ENCODE measurements at places on chromosomes 12 and 14.
A peak's percentile ranks its signal among the peaks of the same experiment; 100 is the strongest.

DNA sequence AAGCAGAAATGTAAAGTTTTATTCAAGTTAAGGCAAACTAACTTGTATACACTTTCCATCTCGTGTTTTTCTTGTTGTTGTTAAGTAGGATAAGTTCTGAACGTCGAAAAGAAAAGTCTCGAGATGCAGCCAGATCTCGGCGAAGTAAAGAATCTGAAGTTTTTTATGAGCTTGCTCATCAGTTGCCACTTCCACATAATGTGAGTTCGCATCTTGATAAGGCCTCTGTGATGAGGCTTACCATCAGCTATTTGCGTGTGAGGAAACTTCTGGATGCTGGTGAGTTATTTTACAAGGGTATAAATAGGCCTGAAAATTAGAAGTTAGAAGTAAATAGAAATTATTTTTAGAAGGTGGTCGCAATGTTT lies 25.0 kb downstream of the HIF1A start:
- DNase-seq, result no peak
- no peaks in the 10 kb centered on the region for H3K27me3 ChIP-seq
- peak overlapping the region; percentile 88 for H3K27ac ChIP-seq
- H3K4me3 ChIP-seq, result peak overlapping the region; percentile 64
- H3K4me1 ChIP-seq, result peaks cover 82% of the 10 kb centered on the region

- H3K27me3 ChIP-seq, result no peaks in the 10 kb centered on the region
- peaks cover 72% of the 10 kb centered on the region for H3K36me3 ChIP-seq
- no peaks in the 10 kb centered on the region for H3K4me1 ChIP-seq
- H3K27ac ChIP-seq, result peak overlapping the region; percentile 44
These were observed 26.2 kb upstream of the NPFF start for GRCh38 chr12:53533471-53533870.

GRCh38 chr14:102907980-102908730 lies 14.3 kb upstream of the AMN start:
- H3K36me3 ChIP-seq, result peaks cover 82% of the 10 kb centered on the region
- DNase-seq, result no peak
- peak overlapping the region; percentile 52 for H3K27ac ChIP-seq
- no peak overlapping the region for H3K4me3 ChIP-seq
- H3K27me3 ChIP-seq, result no peaks in the 10 kb centered on the region
- no peaks in the 10 kb centered on the region for H3K4me1 ChIP-seq

GRCh38 chr14:71621276-71621675 lies 311.0 kb upstream of the RGS6 start:
- H3K4me1 ChIP-seq, result peaks cover 6% of the 10 kb centered on the region
- no peak overlapping the region for H3K4me3 ChIP-seq
- no peak for DNase-seq
- H3K27me3 ChIP-seq, result no peaks in the 10 kb centered on the region

GRCh38 chr14:53226553-53226952 lies 73.4 kb upstream of the DDHD1 start:
- no peak overlapping the region for H3K4me3 ChIP-seq
- no peak overlapping the region for H3K27ac ChIP-seq
- DNase-seq, result no peak
- H3K36me3 ChIP-seq, result peaks cover 11% of the 10 kb centered on the region
- H3K4me1 ChIP-seq, result peaks cover 1% of the 10 kb centered on the region

DNA sequence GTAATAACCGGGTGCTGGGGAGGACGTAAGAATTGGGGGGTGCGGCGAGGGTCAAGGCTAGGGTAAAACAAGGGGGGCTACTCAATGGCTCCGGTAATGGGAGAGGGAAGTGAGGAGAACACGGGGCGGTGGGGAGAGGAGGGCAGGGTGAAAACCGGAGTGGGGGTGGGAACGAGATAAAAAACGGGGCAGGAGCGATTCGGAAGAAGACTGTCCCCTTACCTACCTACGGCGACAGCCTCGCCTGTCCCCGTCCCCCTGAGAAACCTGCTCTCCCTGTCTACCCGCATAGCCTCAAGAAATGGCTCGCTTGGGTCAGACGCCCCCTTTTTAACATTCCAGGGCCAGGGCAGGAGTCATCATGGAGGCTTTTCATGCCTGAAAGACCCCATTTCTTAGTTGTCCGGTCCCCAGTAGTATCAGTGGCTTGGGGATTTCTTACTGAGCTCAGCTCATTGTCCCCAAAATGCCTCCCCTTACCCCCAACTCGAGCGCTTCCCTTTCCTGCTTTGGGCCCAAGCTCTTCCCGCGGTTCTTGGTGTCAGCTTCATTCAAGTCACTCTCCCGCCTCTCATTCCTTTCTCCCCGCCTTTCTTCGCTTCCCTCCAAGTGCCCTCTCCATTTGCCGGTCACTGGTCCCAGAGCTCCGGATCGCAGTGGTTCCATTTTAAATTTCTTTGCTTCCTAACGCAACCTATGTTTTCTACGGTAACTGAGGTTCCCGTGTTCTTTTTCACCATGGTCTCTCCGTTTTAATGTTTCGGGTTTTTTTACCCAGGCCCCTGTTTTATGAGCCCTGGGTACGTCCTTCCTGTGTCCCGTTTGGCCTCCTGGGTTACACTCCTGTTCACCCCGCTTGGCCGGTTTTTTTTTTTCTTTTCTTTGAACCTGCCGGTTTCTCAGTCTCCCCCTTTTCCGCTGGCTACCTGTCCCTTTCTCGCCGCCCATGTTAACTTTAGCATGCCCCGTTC lies 1.2 kb upstream of the WSB2 start:
- H3K4me3 ChIP-seq, result peak overlapping the region; percentile 87
- no peaks in the 10 kb centered on the region for H3K27me3 ChIP-seq
- peak; percentile 53 for DNase-seq
- peaks cover 59% of the 10 kb centered on the region for H3K4me1 ChIP-seq
- peak overlapping the region; percentile 94 for H3K27ac ChIP-seq

GRCh38 chr14:77313371-77313770 lies 7.3 kb downstream of the POMT2 start:
- H3K27ac ChIP-seq, result no peak overlapping the region
- no peak overlapping the region for H3K4me3 ChIP-seq

DNA sequence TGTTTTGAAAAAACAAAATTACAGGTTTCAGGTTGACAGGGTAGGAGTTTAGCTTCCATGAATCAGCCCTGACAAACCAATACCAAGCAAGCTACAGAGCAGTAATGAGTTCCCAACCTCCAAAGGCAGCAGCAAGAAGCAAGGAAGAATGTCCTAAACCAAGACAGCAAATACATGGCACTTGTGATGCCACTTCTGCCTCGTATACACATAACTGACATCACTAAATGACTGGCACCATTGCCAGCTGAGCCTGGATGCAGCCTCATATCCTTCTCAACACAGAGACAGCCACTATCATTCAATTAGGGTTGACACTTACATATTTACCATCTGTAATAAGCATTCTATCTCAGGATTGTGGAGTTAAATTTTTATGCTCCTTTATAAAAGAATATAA lies 35.0 kb upstream of the MDM1 start:
- no peak overlapping the region for H3K4me3 ChIP-seq
- peak overlapping the region; percentile 31 for H3K27ac ChIP-seq
- peaks cover 63% of the 10 kb centered on the region for H3K4me1 ChIP-seq
- H3K27me3 ChIP-seq, result no peaks in the 10 kb centered on the region
- DNase-seq, result no peak
- H3K36me3 ChIP-seq, result no peaks in the 10 kb centered on the region

DNA sequence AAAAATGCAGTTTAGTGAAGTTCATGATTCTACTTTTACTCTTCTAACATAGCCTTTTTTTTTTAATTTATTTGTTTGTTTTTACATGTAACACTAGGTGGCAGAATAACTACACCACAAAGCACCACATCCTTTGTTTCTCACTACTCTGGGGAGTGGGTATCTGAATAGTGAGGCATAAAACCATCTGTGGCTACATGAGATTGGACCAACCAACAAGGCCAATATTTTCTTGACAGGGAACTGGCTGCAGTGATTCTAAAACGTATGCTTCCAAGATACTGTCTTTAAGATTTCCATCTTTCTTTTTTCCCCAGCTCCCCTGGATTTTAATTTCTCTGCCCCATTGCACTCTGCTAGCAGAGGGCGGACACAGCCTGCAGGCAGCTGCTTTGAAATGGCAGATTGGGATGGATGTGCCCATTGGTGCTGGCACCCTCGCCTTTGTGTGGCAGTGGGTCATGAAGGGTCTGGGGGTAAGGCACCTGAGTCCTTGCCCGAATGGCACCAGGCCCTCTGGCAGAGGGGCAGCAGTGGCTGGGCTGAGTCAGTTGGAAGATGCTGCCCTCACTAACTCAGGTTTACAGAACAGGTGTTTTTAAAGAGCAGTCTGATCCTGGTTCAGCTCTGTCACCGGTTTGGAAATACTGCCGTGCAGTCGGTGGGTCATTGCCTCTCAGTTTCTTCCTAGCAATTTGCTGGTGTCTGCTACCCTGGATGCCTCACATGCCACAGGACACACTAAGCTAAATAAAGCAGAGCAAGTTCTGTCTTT lies 429.1 kb downstream of the RAD51B start:
- no peaks in the 10 kb centered on the region for H3K36me3 ChIP-seq
- H3K4me3 ChIP-seq, result no peak overlapping the region
- DNase-seq, result peak; percentile 48

GRCh38 chr12:26668230-26668629 lies 164.8 kb downstream of the ITPR2 start:
- DNase-seq, result no peak
- peaks cover 51% of the 10 kb centered on the region for H3K36me3 ChIP-seq
- H3K27me3 ChIP-seq, result no peaks in the 10 kb centered on the region
- no peak overlapping the region for H3K27ac ChIP-seq

DNA sequence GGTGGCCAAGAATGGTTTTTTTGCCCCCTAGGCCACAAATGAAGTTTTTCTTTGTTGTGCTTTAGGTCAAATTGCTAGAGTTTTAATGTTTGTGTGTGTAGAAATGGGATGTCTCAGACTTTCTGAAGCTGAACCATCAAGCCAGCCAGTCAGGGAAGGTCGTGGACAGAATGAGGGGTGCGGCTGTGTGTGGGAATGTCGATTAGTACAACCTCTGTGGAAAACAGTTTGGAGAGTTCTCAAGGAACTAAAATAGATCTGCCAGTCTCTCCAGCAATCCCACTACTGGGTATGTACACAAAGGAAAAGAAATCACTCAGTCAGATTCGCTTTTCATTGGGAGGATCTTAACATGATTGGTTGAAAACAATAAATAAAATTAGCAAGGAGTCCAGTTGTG lies 44.5 kb downstream of the ACACB start:
- H3K36me3 ChIP-seq, result no peaks in the 10 kb centered on the region
- no peak overlapping the region for H3K27ac ChIP-seq
- no peaks in the 10 kb centered on the region for H3K27me3 ChIP-seq

GRCh38 chr12:4881266-4882064 lies 28.2 kb upstream of the KCNA1 start:
- no peaks in the 10 kb centered on the region for H3K36me3 ChIP-seq
- H3K27ac ChIP-seq, result no peak overlapping the region
- no peaks in the 10 kb centered on the region for H3K4me1 ChIP-seq
- H3K4me3 ChIP-seq, result no peak overlapping the region
- no peak for DNase-seq

- no peaks in the 10 kb centered on the region for H3K4me1 ChIP-seq
- H3K4me3 ChIP-seq, result no peak overlapping the region
These were observed 11.3 kb upstream of the EDDM3A start for GRCh38 chr14:20734430-20734806.

GRCh38 chr14:90449411-90449810 lies 52.6 kb downstream of the CALM1 start:
- H3K36me3 ChIP-seq, result no peaks in the 10 kb centered on the region
- DNase-seq, result no peak
- H3K4me1 ChIP-seq, result peaks cover 4% of the 10 kb centered on the region

DNA sequence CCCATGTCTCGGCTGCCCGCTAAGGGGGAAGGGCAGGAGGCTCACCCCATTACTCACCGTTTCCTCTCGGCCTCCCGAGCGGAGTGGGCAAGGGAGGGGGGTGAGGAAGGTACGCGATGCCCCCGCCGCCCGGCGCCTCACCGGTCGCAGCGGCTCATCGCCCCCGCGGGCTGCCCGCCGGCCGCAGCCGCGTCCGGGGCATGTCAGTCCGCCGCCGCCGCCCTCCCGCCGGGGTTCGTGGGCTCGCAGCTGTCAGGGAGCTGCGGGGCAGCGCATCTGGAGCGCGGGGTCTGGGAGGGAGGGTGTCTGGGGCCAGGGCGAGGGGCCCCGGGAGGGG lies 461 bp downstream of the SLC8A3 start:
- peaks cover 72% of the 10 kb centered on the region for H3K27me3 ChIP-seq
- peaks cover 21% of the 10 kb centered on the region for H3K4me1 ChIP-seq
- no peaks in the 10 kb centered on the region for H3K36me3 ChIP-seq
- H3K4me3 ChIP-seq, result peak overlapping the region; percentile 78

DNA sequence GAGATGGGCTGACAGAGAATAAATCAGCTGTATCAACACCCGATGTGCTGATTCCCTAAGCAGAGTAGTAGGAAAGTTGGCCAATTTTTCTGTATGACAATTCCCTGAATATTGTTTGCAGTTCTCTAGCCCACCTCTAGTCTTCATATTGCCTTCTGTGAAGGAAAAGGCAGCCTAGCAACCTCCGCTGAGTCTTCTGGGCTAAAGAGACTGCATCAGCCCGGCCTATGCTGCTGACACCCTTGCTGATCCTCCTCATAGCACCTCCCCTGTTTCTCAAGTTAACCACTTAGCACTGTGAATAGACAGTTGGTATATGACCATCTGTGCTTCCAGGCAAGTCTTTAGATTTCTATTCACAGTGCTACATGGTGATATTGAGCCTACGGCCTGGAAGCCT lies 161.1 kb upstream of the EGLN3 start:
- peaks cover 12% of the 10 kb centered on the region for H3K27me3 ChIP-seq
- H3K27ac ChIP-seq, result no peak overlapping the region
- no peak for DNase-seq
- no peaks in the 10 kb centered on the region for H3K36me3 ChIP-seq
- H3K4me1 ChIP-seq, result peaks cover 2% of the 10 kb centered on the region

DNA sequence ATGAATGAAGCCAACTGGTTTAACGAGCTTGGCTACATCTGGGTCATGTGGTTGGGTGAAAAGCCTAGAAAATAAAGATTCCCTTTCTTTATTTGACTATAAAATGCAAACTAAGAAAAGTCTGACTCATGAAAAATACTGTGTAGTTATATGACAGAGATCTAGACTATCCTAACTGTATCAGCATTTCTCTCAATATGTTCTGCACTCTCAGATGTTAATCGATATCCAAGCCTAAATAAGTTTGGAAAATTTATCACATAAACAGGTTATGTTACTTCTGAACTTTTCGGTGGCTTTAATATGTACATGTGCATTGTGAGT lies 133.1 kb downstream of the DAAM1 start:
- H3K27me3 ChIP-seq, result no peaks in the 10 kb centered on the region
- H3K27ac ChIP-seq, result no peak overlapping the region
- peaks cover 18% of the 10 kb centered on the region for H3K36me3 ChIP-seq
- H3K4me1 ChIP-seq, result peaks cover 8% of the 10 kb centered on the region
- no peak overlapping the region for H3K4me3 ChIP-seq
